ENCODE measurements at places on chromosomes 7 and 10.

DNA sequence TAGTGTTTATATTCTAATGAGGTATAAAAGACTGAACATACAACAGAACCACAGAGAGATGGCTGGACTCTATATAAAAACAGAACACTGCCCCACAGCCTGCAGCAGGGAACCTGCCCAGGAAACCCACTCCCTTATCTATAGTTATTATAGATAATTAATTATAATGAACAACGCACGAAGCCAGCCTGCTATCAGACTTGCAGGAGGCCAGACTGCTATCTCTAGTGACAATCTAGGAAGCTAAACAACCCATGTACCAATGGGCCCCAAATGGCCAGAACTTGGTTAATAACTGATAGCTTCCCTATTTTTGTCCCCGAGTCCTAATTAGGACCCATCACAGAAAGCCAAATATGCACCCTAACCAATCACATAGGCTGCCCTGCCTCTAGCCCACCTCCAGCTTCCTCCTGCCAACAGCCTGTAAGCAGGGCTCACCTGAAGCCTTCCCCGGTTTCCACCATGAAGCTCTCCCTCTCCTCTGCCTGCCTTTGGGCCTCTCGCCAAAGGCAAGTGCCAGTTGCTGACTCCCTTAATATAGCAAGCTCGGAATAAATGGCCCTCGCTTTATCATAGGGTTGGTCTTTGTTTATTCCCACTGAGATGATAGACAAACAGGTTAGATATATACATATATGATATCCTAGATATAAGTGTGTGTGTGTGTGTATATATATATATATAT lies 74.5 kb downstream of the SYPL1 start:
- H3K36me3 ChIP-seq: no peaks in the 10 kb centered on the region
- H3K4me3 ChIP-seq: no peak overlapping the region
- H3K27ac ChIP-seq: no peak overlapping the region
- no peak for DNase-seq
- peaks cover 6% of the 10 kb centered on the region for H3K4me1 ChIP-seq
- H3K27me3 ChIP-seq: peaks cover 20% of the 10 kb centered on the region

- H3K4me1 ChIP-seq: peaks cover 16% of the 10 kb centered on the region
- H3K4me3 ChIP-seq: peak overlapping the region; percentile 13
- H3K36me3 ChIP-seq: no peaks in the 10 kb centered on the region
- peak; percentile 80 for DNase-seq
Measured at GRCh38 chr7:22452142-22452959, 47.6 kb downstream of the STEAP1B start.

DNA sequence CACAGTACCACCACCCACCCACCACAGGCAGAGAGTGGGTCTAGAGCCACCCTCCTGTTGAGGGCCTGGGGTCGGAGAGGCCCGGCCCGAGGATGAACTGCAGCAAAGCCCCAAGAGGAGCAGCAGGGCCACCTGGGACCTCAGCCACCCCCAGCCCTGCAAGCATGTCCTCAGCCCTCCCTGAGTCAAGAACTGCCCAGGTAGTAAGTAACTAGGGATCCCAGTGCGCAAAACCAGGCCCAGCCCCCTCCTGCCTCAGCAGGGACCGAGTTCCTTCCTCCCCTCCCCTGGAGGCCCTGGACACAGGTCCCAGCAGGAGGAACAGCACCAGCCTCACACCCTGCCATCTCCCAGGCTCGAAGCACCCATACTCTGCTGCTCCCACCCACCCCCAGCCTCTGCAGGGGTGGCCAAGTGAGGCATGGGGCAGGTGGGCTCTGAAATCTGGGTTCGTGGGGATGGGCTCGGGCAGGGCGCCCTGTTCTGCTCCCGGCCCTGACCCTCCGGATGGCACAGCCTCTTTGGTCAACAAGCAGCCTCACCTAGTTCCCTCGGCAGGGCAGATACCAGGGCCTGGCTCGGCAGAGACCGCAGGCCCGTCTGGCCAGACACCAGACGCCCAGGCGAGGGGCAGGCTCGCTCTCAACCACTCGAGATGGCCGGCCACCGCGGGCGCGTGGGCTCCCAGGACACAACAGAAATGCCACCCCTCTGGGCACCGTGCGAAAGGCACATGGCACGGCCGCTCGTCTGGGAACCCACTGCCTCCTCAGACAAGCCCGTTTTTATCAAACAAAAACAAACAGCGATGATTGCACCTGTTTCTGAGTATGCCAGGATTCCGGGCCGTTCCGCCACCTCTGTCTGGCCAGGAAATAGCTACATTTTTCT lies 15.2 kb downstream of the PDGFA start:
- H3K27ac ChIP-seq: no peak overlapping the region
- no peak for DNase-seq

DNA sequence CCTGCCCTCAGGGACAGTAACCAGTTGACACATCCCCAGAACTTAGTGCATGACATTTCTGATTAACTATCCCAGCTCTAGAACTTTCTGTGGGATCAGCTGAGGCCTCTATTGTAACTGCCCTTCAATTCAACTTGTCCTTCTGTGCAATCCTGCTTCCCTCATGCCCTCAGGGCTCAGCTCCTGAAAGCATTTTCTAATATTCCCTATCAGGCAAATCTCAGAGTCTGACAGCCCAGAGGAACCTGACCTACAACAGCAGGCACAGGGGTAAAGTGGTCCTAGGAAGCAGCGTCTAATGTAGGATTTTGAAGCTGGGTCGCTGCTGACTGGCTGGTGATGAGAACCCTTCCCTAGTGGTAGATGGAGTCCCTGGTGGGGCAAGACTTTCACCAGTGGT lies 13.6 kb upstream of the STN1 start:
- no peak overlapping the region for H3K4me3 ChIP-seq
- H3K36me3 ChIP-seq: no peaks in the 10 kb centered on the region
- H3K27me3 ChIP-seq: peaks cover 12% of the 10 kb centered on the region
- DNase-seq: no peak
- no peak overlapping the region for H3K27ac ChIP-seq
